ENCODE measurements at places on chromosomes 3 and 15.
A peak's percentile ranks its signal among the peaks of the same experiment; 100 is the strongest.

DNA sequence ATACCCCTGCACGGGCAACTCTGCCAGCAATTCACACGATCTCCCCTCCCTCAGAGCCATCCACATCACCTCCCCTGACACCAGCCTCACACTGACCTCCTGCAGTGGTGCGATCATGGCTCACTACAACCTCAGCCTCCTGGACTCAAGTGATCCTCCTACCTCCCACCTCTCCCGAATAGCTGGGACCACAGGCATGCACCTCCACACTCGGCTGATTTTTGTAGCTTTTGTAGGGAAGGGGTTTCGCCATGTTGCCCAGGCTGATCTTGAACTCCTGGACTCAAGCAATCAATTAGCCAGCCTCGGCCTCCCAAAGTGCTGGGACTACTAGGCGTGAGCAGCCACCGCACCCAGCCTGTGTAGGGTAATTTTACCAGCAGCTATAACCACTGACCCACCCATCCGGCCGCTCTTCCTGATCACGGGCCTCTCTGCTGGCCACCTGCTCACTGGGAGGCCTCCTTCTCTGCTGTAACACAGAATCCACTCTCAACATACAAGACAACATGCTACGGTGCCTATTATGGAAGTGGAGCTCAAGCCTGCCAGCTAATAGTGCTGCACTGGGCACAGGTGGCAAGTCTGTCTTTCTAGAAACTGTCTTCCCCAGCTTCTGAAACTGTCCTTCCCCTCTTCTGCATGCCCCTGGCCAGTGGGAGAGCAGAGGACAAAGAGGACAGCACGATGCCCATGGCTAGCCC lies 4.6 kb downstream of the GP9 start:
- no peak for DNase-seq

DNA sequence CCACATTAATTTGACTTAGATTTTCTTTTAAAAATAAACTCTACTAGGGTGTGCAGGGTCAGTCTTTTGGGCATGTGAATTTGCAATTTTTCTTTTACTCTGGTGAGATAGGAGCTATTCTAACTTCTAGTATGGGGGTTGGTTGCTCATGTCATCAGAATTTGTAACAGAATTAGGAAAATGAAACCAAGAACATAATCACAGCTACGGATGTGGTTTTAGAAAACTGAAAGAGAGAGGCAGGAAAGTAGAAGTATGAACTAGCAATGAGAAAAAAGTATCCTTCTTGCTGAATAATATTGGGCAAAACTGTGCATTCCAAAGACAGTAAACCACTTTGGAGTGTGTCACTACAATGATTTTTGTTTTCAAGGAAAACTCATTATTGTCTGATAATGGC lies 43.3 kb downstream of the ADPGK start:
- no peak for DNase-seq

DNA sequence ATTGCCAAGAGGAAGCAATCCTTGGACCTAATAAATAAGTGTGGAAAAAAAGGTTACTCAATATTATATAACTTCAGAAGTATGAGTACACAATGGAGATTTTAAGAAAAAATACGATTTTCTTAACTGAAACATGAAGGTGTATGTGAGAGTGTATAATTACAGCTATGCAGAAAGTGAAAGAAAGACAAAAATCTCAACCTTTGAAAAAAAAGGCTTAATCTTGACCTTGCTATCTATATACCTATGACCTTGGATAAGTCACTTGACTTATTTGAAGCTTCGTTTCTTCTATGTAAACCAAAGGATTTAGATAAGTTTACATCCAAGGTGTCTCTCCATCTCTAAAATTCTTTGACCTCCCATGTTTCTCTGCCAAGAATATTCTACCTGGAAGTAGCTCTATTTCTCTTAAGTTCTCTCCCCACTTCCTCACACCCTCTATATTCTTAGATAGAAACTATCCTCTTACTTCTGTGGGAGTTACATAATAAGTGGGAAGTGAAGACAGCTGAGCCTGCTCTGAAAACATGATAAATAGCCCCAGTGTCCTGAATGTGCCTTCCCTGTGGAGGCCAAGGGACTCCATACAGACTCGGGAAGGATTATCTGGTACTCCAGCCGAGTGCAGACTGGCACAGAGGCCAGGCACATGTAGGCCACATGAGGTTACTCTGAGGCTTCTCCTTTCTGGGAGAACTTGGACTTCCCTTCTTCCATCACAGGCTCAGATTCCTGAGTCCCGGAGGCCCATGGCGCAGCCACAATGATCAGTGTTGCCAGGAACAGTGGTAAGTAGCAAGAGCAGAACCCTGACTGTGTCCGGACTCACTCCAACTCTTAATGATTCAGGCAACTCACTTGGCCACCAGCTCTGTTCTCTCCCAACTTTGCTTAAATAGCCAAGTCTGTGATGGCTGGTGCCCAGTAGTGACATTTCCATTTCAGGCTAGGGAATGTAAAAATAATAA lies 166.8 kb upstream of the COL8A1 start:
- no peak for DNase-seq

DNA sequence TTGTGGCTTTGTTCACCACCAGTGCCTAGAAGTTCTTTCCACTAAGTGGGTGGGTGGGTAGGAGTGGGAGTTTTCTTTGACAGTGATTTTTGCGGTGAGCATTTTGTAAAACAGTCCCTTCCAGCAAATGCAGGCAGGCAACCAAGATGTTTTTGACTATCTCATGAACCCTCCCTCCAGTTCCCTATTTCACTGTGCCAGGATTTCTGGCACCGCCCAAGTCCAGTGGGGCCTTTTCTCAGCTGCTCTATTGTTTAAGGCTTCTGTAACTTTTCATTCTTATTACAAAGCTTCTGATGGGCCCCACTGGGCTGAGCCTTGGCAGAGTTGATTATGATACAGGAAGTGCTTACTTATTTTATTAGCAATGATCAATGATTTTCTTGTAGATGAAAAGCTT lies 236.0 kb downstream of the EDEM1 start:
- DNase-seq = no peak

GRCh38 chr3:45560281-45560971 lies 34.1 kb upstream of the LIMD1 start:
- no peak for DNase-seq

DNA sequence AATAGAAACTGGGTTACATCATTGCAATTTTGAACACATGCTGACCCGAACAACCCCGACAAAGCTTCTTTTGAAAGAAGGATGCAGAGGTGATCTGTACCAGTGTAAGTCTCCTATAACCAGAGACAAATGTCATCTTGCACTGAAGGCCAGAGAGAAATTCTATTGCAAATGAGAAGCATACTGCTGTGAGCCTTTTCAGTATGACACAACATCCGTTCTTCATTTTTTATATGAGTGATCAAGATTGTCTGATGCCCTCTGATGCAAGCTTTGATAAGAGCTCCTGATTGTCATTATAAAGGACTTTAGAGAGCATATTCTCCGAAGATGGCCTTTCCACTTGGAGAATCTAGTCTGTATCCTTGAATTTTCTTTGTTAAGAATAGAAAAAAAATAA lies 36.9 kb downstream of the PCOLCE2 start:
- DNase-seq = no peak

DNA sequence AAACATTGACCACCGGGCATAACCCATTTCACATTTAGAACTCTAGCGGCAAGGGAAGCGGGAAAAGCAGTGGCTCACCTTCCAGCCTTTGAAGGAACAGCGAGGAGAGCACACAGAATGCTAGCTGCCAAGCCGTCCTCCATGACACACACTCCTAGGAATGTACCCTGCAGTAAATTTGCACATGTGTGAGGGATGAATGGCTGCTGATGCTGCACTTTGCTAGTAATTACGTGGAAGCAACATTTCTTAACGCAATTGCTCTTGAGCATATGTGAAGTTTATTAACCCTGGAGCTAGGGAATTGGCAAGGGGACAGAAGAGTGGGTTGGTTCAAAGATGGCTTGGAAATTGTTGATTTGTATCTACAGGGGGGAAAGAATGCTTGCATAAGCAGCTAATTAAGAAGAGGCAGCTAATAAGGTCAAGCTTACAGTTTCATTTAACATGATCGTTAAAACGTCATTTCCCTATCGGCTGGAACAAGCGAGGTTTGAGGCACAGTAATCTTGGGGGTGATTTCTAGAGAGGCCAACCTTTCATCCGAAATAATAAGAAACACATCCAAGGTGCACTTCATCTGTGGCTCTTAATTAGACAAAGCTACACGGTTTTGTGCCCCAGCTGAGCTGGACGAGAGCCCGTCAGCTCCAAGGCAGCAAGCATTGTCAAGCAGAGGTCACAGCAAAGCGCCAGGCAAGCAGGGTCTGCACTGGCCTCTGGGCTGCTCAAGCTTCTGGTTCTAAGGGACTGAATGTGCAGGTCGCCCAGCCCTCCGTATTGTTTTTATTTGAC lies 123.4 kb downstream of the CHSY1 start:
- DNase-seq = no peak

DNA sequence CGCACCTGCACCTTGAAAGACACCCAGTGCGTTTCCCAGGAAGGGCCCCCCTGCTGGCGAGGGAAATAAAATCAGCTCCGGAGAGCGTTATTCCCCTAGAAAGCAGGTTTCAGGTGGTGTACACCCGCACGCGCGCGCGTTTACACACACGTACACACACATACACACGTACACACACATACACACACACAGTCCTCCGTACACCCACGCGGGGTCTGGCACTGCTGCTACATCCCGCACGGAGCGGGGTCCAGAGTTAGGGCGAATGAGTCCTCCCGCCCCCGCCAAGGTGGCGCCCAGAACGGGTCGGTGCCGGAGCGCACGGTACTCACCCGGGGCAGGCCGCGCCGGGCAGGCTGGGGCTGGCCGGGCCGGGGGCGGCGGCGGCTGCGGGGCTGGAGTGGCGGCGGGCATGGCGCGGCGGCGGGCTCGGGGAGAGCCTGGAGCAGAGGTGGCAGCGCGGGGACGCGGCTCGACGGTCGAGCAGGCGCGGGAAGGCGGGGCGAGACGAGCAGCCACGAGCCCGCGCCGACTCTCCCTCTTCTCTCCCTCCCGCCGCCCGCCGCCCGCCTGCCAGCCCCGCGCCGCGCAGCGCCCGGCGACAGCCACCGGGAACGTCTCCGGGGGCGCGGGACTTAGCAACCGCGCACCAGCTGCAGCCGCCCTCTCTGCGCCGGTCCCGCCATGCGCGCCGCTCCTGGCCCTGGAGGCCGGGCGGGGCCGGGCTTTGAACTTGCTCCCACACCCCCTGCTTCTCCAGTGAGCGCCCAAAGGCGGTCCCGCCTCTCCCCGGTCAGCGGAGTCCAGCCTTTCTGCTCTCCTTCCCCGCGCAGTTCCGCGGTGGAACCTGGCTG lies at the start of gene DCLK3:
TSS of gene DCLK3 (minus strand) at position 704 of the 854 bp plus-strand sequence. CDS start at position 414, 290 bp downstream.
- DNase-seq = no peak

GRCh38 chr15:40320931-40321371 lies 2.5 kb upstream of the INAFM2 start:
- DNase-seq = peak; percentile 58

- no peak for DNase-seq
Measured at GRCh38 chr3:138800248-138800647, 34.5 kb downstream of the PIK3CB start.

Measured in activated CD8-positive, alpha-beta memory T cell treated with anti-CD3 and anti-CD28 coated beads, Interleukin-2, amount 50 U/mL, for 4 hours (primary cell).